ENCODE measurements at places on chromosomes 2 and 18.

GRCh38 chr2:30336084-30336483 lies 104.8 kb downstream of the LBH start:
- no peak for DNase-seq

DNA sequence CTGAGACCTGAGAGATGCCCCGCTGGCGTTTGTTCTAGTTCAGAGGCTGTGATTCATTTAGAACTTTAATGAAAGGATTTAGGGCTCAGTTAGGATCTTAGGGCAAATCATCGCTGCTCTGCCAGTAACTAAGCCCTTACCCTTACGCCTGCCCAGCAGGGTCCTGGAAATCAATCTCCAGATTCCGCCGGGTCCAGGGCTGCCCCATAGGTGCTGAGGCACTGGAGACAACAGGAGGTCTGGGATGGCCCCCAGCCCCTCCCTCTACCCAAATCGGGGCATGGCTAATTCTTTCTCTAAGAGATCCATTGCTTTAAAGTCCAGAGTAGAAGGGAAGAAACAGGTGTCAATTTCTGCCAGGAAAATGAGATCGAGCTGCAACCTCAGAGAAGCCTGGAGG lies 83.1 kb downstream of the SDC1 start:
- no peak for DNase-seq

DNA sequence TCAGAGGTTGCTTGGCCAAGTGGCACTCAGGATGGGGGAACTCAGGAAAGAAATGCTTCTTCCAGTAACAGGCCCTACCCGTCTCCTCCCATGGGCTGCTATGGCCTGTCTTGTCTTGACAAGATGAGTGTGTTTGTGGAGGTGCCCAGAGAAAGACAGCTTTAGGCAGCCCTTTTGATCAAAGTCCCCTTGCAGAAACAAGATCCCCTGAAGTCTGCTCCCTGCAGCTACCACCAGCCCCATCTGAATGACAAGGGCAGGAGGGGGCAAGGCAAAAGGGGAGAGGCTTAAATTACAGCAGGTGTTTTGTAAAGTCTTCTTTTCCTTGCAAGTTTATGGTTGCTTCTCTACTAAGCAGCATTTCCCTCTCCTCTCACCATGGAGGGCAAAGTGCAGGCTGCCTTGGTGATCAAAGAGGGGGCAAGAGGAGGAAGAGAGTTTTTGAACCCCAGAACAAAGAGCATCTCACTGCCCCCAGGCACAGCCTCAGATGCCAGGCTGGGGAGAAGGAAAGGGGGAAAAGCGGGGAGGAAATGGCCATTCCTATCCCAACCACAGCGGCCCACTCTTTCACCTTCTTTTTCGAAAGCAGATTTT lies 6.7 kb downstream of the EVA1A start:
- no peak for DNase-seq

GRCh38 chr2:73812635-73813034 lies 16.1 kb upstream of the STAMBP start:
- DNase-seq: no peak

DNA sequence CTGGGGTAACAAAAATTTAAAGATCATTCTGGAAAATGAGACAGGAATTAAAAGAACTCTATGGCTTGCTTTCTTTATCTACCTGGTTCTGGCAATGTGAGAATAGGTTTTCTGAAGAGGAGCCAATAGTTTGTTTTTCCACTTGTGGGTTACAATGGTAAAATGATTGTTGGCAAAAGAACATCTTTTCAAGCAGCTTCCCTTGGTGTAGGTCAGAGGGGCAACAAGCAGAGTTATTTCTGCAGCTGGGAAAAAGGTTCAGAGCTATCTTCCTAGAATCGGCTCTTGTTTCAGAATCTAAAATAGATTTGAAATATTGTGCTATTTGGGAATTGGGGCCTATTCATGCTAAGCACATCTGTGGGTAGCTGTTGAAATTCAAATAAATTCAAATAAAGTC lies 11.5 kb upstream of the TSPYL6 start:
- DNase-seq: no peak

DNA sequence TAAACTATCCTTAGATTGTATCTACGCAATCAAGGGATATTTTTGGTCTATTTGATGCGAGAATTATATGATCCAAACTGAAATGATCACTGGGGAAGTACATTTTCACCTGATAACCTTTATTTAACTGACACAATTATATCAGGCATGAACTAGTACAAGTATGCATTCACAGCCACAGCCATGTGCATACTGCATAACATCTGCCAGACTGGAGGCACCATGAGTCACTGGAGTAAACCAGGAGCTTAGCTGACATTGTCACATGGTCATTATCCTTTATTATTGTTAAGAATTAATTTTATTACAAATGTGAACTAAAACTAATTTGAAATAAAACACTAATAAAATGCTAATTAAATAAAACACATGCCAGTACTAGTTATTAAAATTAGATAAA lies 1127.1 kb downstream of the DPP10 start:
- DNase-seq: no peak

DNA sequence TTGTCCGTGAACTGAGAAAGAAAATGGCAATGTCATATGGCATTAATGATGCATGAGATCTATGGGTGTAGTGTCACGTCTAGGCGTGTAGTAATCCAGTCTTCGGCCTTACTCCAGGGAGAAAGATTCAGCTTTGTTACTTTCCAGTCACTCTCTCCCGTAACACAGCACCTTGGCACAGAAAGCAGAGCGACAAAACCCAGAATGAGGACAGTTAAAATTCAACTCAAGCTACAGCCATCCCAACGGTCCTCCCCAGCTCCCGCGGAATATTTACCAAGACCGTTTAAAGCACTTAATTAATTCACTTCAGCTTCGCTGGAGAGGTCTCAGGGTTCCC lies 797 bp upstream of the CRIM1 start:
- DNase-seq: no peak

DNA sequence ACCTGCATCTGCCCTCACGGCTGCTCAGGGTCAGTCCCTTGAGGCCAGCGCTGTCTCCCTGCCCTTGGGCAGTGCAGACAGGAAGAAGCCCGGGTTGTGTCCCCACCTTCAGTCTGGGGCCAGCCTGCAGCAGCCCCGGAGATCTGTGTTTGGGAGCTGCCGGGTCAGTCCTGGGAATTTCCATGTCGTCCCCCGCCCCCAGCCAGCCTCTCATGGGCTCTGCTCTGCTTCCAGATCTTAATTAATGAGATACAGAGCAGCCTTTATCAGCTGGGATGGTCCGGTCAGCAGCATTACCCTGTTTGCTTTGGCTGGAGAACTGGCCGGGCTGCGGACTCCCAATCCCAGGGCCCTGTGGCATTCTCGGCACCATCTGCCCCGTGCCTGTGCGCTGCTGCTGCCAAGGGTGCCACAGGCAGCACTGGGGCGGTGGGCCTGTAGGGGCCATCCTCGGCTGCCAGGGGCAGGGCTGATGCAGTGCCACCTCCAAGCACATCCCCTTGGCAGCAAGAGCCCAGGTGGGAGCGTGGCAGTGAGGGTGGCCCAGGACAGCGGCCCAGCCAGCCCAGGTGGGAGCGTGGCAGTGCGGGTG lies 2.4 kb downstream of the BOK start:
- DNase-seq: no peak

DNA sequence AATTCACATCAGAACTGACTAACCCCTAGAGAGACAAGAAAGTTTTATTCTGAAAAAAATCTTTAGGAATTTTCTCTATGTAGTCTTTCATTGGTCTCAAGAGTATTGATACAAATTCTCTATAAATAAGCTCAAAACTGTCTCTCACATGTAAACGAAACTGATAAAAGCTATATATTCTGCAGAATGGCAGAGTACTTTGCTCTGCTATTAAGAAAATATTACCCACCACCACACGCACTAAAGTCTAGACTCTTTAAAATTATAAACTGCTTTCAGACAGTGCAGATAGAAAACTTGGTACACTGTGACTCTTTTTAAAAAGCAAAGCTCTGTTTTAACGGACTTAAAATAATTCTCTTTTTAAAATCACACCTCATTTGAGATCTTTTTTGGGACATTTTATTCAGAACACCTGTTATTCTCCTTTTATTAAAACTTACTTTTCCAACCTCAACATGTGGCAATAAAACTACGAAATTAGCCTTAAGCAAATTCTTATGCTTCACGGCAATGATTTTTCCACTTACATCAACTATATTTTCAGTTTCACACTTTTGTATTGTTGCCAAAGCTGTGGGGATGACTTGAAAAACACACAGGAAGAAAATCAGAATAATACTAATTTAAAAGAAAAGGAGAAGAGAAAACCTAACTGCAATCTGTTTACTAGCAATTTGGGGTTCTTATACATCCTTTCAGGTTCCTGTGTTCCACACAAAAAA lies 58.0 kb downstream of the CCDC88A start:
- no peak for DNase-seq

- DNase-seq: no peak
Measured at GRCh38 chr2:160156100-160156499, 44.0 kb downstream of the ITGB6 start.

GRCh38 chr2:13193900-13194299 lies 477.2 kb downstream of the TRIB2 start:
- no peak for DNase-seq

- DNase-seq: no peak
Measured at GRCh38 chr18:6590326-6590725, 139.2 kb upstream of the ARHGAP28 start.

GRCh38 chr18:36176177-36176584 lies 11.1 kb upstream of the MOCOS start:
- DNase-seq: no peak

DNA sequence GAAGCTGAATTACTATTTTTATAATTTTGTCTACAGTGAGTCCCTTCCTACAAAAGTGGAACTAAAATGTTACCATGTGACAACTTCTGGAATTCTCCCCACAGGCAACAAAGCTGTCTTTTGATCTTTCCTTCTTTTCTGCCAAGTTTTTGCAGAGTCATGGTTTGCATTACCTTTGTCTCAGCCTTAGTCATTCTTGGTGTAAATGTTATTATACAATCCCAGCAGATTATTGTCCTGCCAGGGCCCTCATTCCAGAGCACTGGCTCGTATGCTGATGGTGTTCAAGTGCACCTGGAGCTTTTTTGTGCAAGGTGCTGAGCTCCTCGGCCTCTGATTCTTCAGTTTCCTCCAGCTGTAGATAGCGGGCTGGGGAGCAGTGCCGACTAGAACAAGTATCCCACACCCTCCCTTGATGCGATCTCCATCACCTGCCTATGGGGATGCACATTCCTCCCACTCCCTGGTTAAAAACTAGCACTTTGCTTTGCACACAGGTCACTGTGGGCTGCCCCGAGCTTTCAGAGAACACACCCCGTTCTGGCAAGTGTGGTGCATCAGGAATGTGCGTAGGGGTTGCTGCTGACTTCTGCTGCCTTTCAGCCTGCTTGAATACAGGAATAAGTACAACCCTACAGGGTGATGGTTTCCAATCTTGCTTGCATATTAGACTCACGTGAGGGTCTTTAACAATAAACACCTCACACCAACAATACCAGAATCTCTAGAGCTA lies 263.6 kb downstream of the RNF144A start:
- no peak for DNase-seq

DNA sequence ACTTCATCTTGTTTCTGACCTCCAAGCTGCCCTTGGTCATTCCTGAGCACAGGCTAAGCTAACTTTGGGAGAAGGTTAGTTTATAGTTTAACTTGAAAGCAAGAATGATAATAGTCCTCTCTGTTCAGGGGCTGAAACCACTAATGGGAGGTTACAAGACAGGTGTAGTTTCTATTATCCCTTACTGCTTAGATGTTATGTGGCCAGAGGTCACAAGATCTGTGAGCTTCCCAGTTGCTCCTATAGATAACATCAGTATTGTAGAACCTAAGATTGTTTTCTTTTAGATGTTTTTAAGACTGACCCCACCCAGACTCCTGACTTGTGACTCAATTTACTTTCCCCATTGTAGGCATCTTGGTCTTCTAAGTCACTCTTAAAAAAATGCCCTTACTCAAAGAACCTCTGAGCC lies 94.8 kb upstream of the LPIN2 start:
- DNase-seq: no peak

DNA sequence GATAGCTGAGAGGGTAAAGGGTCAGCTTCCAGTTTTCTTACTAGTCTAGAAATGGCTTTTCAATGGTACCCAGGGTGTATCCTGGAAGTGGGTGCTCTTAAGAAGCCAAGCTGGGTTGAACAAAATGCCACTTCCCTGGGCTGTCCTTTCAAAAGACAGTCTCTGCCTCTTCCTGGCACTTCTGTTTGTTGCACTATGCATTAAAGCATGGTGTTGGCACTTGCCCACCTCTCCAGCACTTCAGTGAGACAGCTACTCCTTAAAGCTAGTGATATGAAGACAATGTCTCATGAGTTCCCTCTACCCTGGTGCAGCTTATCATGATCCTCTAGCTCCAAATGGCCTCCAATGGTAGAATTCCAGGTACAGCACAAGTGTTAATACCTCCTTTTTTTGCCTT lies 74.3 kb upstream of the IGFBP5 start:
- no peak for DNase-seq

- DNase-seq: no peak
Measured at GRCh38 chr2:97834610-97835009, 121.2 kb downstream of the ZAP70 start.

DNA sequence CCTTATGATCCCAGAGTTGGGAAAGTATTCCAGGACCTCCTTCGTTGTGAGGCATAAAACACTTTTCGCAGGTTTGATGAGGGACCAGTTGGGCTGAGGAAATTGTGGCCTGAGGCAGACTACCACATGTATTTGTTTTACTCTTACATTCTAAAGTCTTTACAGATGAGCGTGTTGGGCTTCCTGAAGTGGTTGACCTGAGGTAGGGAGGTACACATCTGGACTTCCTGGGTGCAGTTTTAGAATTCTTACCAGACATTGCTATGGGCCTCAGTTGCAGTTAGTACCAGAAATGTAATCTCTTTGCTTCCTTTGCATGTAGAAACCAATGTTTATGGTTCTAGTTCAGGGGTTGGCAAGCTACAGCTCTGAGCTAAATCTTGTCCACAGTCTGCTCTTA lies 48.7 kb downstream of the COA5 start:
- no peak for DNase-seq

DNA sequence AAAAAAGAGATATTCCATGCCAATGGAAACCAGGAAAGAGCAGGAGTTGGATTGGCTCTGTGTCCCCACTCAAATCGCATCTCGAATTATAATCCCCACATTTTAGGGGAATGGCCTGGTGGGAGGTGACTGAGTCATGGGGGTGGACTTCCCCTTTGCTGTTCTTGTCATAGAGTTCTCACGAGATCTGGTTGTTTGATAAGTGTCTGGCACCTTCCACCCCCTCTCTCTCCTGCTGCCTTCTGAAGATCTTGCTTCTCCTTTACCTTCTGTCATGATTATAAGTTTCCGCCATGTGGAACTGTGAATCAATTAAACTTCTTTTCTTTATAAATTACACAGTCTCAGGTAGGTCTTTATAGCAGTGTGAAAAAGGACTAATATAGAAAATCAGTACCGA lies 355.6 kb downstream of the NBAS start:
- no peak for DNase-seq

- DNase-seq: no peak
Measured at GRCh38 chr2:37389395-37389794, 45.0 kb downstream of the QPCT start.

GRCh38 chr18:79940126-79940813 lies 11.2 kb downstream of the SLC66A2 start:
- DNase-seq: no peak

- DNase-seq: no peak
Measured at GRCh38 chr2:60296219-60296955, 257.1 kb downstream of the BCL11A start.
